ENCODE measurements at places on chromosomes 5 and 9.

DNA sequence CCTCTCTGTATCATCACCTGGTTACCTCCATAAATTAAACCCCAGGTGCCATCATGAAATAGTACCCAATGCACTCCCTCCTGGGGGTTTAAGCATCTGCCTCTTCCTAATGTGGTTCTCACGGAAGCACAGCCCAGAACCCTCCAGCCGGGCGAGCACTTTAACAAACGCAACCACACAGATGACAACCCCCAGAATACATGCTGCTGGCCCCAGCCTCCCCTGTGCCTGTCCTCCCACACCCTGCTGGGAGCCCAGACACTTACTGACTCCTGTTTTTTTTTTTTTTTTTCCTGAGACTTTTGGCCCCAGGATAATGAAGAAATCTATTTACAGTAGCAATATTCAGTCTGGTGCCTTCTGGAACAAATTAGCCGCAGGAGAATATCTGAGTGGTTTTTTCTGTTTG is 50.0 kb upstream of the COL5A1 start:
- peak; percentile 44 for DNase-seq

GRCh38 chr5:24535646-24536045 is 109.1 kb downstream of the CDH10 start:
- no peak for DNase-seq

DNA sequence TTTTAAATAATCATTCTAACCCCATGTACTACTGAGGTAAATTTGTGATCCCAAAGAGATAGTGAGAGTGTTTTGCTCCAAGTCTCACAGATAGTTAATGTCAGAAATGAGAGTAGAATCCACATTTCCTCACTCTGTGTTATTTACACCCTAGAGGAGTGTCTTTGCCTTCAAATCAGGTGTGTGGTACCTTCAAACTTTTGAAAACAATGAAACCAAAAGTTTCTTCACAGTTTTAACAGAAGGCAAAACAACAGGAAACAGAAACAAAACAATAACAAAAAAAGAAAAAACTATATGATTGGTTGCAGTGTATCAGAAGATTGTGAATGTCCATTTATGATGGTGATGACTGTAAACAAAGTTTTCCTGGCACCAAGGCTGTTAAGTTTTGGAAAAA is 85.9 kb downstream of the ERBIN start:
- no peak for DNase-seq

DNA sequence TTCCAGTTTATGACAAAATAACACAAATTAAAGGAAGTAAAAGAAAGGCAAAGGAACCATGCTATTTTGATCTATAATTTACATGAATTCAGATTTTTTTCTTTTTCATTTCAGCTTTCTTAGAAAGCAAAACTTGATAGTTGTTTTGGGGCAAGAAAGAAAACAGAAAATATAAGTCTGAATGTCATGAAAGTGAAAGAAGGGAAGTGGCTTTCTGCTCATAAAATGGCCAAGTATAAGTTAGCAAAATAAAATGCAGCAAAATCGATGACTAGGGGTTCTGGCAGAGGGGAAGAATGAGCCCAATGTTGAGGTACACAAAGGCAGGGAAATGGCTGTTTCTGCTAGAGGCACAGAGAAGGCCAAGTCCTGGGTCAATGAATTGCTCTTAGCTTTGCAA is 3.0 kb upstream of the IFNW1 start:
- no peak for DNase-seq

- DNase-seq, result no peak
Measured at GRCh38 chr9:4553951-4554381, 63.7 kb downstream of the SLC1A1 start.

DNA sequence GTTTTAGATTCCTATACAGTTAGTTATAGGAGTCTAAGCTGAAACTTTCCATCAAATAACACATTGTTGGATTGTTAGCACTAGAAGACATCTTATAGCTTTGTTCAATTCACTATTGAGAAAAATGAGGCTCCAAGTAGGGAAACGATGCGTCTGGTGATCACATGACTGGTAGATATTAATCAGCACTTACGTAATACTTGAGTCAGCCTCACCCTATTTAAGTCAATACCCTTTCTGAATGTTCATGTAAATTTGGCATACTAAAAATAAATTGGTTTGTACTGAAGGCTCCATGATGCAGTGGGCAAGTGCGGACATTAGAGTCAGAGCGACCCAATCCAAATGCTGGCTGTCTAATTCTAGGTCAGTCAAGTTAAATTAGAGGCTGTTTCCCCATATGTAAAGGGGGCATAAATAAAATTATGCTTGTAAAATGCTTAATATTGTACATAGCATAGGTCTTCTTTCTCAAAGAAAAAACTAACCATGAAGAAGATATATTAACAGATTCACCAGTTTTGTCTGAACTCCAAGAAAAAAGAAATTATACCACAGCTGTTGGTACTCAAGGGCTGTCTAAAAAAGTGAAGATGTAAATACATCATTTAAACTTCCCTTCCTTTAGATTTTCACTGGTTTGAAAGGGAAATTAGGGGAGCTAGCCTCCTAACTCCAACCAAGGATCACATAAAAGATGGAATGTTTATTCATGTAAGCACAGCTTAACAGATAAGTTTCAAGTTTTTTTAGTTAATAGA is 406.6 kb upstream of the TLE4 start:
- DNase-seq, result no peak
